ENCODE measurements at places on chromosomes 6 and 20. TPM values are rescaled to one million over a fixed set of nuclear protein-coding genes. Genes with fewer than 3 reads are reported as not detected.

DNA sequence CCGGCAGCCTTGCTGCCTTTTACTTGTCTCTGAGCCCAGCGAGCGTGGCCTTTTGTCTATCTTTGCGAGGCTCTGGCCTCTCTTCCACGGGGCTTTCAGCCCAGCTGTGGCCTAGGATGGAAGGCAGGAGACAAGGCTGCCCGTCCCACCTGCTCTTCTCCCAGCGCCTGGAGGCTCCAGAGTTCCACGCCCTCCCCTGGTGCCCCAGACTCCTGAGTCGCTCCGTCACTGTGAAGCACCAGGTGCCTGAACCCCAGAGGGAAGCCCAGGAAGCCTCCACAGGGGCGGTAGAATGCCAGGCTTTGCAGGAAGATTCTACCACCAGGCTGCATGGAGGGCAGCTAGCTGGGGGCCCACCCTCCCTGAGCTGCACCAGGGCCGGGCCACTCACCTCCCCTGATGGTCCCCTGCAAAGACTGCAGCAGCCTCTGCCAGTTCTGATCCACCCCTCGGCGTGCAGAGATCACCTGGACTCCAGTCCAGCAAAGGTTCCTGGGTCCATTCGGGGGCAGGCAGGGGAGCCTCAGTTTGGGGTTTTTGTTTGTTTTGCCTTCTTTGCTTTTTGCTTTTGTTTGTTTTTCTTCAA lies 384.6 kb downstream of the CDH4 start:
- no peak for DNase-seq

DNA sequence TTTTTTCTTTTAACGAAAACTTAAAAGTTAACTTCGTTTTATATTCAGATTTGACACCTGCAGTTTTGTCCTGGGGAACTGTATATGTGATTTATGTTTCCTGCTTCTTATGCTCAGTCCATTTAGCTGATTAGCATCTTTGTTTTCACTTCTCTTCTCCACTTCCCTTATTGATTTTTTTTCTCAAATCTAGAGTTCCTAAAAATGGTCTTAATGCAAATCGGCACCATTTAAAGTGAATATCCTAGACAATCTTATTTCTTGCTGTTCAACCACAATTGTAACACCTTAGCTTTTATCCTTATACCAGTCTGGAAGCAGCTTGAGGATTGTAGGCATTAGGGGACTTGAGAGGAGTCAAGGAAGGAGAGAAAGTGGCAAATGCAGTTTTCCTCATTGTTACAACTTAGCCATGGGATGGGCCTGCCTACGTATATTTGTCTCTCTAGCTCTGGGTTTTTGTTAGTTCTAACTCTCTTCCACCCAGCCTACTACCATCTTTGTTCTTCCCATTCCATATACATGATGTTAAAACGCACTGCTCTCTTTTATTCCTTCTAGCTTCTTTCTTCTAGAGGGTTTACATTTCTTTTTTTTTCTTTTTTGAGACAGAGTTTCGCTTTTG lies 8.5 kb downstream of the QRSL1 start:
- no peak for DNase-seq

DNA sequence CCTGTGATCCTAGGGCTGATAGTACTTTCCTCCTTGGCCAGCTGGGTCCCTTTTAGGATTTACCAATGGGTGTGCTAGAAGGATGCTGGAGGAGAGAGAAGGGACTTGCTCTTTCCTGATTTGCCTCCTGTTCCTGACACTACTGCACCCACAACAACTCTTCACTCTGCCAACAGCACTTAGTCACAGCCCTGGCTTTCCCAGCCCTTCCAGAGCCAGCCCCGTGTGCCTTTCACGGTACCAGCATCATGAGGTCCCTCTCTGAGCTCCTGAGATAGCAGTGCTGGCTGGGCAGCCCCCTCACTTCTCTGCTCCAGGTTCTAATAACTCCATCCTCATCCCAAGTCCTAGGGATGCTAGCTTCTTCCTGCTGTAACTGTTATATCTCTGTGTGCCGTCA lies 80.9 kb downstream of the DNAH8 start:
- DNase-seq: no peak

PPP1R3G gene
- 1.2 TPM for polyA plus RNA-seq

Measured in right lung (tissue), 10 donors.